MV-4-11 (cell line): ENCODE measurements at places on chromosomes 7 and 10.

DNA sequence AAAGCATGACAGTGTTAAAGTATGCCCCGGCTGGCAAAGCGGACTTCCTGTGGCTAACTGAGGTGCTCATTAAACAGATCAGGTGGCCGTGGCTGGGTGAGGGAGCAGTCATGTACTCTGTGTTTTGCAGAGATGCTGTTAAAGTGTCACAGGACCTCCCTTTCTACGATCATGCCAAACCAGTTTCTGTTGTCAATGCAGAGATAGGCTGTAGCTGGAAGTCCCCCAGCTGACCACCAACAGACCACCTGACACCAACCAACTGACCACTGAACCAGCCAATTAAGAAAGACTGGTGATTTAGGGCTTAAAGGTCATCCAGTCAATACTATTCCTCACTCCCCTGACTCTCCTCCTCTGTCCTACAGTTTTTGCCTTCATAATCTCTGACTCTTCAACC lies 431.1 kb upstream of the LRGUK start:
- no peak for DNase-seq

DNA sequence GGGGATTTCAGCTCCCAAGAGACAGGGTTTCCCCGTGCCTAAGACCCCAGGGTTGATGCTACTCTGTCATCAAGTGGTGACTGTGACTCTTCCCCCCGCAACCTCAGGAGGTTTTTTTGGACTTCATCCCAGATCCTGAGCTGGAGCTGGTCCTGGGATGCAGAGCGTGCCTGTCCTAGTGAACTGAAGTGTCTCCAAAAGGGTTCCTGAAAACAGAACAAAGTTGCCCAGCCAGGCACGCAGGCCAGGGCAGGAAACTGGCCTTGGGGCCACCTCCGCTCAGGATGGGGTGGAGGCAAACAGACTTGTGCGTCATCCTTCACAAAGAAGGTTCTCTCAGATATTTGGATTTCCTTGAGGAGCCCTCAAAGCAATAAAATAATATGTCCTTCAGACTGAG lies 118.9 kb downstream of the ITIH5 start:
- no peak for DNase-seq

GRCh38 chr10:55466806-55467504 lies 665.9 kb upstream of the PCDH15 start:
- DNase-seq, result no peak

DNA sequence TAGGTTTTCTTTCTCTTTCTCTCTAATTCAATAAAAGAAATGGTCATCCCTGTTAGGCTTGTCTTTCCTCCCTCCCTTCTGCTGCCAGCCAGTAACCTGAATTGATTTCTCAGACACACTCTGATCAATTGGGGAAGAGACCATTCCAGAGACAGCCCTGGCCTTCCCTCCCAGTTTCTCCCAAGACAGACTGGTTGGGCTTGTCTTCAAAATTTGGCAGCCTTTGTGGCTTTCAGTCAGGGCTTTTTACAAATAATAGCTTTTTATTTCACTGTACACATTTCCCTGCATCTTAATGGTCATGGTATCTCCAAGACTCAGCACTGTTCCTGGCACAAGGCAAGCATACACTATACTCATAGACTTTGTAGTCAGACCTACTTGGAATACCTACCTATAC lies 33.9 kb downstream of the BCAP29 start:
- no peak for DNase-seq

DNA sequence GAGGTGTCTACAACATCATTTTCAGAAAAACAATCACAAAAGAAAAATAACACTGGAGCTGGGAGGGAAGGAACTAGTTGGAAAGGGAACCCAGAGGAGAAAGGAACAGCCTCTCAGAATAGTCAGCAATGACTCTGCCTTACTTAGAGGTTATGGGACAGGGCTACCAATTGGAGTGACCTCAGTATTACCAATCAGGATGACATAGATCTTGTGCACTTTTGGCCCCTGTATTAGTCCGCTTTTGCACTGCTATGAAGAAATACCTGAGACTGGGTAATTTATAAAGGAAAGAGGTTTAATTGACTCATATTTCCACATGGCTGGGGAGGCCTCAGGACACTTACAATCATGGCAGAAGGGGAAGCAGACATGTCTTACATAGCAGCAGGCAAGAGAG lies 99.7 kb upstream of the SDK1 start:
- peak; percentile 3 for DNase-seq

DNA sequence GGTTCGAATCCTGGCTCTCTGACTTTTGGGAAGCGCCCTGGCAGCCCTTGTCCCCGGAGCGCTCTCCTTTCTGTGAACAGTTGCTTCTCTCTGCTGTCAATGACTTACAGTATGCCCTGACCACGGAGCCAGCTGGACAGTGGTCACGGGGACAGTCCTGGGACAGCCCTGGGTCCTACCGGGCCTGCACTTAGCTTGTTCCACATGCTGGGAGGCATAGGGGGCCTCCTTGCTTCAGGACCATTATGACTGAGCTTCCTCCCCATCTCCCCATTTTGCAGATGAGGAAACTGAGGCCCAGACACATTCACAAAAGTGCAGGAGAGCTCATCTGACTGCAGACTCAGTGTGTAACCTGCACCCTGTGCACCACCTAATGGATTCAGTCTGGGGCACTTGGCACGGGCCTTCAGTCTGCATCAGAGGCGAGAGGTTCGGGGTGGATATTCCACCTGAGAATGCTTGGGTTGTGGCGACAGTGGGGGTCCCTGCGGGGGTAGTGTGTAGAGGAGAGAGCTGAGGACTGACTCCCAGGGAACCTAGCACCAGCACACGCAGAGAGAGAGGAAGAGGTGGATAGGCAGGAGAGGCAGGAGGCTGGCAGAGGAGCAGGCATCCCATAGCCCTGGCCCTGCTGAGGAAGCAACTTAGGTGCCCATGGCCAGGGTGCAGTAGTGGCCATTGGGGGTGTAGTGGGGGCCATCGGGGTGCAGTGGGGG lies 1.6 kb downstream of the DOCK1 start:
- DNase-seq, result no peak

- DNase-seq, result peak; percentile 37
These were observed 92.6 kb downstream of the DGKI start for GRCh38 chr7:137753948-137754851.

DNA sequence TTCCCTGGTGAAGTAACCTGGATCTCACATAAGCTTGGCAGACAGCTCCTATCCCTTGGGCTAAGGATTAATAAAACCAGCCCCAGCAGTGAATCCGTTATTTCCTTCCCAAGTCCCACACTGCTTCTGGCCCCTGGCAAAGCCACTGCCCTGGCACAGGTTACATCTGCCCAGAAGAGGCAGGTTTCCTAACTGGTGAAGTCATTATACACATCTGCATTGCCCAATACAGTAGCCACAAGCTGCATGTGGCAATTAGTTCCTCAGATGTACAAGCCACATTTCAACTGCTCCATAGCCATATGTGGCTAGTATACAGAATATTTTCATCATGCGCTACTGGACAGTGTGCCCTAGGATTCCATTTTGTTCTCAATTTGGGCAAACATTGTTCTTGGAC lies 273.0 kb downstream of the GRM8 start:
- DNase-seq, result peak; percentile 19

DNA sequence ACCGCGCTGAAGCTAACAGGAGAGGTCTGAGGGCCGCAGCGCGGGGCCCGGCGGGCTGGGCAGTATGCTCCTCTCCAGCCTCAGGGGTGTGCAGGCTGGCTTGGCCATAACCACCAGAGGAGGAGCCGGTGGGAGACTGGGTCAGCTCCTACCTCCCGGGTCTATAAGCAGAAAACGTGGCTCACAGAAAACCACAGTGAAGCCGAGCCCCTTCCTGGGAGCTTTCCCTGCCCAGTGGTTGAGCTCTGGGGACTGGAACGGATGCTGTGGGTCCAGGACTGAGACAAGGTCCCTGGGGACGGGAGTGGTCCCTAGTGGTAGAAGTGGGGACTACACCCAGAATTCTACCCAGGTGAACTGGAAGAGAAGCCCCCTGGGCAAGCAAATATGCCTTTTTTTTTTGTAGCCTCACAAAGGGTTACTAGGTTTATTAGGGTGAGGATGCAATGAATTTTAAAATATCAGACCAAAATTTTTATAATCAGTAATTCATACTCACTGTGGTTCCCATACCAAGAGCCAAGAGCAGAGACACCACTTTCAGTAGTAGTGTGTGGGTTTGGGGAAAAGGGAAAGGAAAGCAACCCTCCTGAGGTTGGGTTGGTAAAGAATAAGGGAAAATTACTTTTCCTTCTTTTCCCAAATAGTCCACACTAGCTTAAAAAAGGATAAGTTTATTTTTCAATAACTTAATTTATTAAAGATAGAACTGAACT lies 67.9 kb upstream of the PRKCQ start:
- DNase-seq, result peak; percentile 7
